Activated CD4-positive, alpha-beta T cell treated with anti-CD3 and anti-CD28 coated beads, Interleukin-2, amount 10 ng/mL, durations not matched to agents 7 days and 5 days (primary cell): ENCODE measurements at places on chromosomes 5 and 9.

DNA sequence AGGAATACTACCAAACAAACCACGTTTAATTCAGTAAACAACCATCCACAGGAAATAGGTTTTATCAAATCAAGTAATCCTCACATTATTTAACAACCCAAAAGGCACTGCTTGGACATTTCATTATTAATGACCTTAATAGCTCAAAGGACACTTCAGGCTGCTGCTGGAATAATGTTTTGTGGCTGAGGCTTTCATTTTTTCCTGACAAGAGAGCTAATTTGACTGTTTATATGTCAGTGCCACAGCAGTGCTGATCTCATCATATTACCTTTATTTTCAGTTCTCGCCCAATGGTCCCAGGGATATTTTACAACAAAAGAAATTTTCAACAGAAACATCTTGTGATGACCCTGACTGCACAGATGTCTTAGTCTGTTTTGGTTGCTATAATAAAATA lies 589.8 kb upstream of the GRAMD2B start:
- DNase-seq, result no peak

- no peak for DNase-seq
Measured at GRCh38 chr5:29252390-29252789, 1941.1 kb upstream of the CDH6 start.

DNA sequence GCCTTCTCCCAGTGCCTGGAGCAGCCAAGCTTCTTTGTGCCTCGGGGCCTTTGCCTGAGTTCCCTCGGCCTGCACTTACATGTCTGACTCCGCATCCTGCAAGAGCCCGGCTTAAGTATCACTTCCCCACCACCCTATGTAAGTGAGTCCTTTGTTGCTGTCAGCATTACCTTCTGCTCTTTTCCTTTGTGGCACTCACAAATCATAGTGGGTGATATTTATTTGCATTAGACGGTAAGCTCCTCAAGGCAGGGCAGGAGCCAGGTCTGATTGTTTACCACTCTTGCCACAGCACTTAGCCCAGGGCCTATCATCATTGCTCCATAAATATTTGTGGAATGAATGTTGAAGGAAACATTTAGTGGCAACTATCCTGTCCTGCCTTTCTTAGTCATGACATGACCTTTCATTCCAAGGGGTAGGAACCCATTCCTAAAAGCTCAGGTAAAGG lies 4.8 kb downstream of the GM2A start:
- DNase-seq, result no peak

DNA sequence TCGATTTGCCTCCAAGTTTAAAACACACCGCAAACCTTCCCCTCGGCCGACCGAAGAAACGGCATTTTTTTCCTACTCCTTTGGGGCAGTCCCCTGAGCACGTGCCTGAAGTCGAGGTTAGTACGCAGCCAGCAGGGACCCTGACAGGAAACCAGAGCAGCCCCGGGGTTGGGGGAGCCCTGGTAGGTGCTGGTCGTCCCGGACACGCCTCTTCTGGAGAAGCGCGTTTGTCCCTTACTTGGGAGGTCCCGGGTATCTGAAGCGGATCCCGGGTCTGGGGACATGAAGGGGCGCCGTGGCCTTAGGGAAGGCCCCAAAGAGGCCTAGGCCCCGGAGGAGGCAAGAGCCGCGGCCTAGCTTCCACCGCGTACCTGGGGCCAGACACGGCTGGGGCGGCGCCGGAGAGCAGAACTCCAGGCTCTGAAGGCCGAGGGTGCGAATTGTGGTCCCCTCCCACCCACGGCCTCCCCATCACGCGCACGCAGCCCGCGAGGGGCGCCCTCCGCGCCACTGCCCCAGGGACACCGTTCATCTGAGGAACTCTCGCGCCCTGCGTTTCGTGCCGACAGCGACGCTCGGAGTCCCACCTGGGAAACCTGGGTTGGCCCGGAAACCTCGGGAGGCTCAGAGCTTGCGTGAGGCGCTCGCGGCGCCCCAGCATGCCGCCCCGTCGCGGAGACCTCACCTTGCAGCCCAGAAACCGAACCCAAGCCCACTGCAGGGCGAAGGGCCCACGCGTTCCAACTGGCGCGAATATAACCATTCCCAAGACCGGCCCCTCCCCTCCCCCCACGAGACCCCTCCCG lies 10.4 kb downstream of the OTP start:
- no peak for DNase-seq

DNA sequence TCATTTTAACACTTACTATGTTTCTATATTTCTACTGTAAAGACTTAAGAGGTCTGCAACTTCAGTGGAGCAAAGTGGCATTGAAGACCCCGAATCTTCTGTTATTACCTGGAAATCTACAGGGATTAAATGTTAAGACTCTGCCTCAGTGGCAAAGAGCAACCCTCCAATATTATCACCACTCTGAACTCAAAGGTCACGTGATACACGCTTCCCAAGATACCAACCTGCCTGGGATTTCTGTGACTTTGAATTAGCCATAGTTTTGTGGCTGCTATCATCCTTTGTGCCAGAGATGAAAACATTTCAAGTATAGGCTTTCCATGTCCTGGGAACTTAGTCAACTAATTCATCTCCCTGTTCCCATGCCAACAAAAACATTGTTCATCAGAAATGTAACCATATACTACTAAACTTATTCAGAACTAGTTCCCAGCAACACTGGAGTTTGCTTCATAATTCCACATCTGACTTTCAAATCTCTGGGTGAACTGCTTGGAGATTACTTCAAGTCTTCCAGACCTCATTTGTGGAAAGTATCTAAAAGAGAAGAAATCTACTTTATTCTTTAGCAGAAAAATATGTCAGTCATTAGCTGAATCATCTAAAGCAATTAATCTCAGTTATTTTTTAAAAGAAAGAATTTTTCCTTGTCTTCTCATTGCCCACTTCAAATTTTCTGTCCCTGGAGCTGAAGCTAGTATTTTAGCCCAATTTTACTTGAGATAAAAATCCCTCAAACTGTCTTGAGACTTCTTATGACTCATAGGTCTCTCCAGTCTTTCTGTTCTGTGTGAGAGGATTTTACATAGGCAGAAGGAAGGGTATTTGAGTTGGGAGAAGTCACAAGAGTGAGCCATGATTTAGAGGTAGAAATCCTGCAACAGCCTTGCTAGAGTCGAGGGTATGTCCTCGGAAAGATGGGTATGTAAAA lies 83.0 kb downstream of the ZNF462 start:
- no peak for DNase-seq

DNA sequence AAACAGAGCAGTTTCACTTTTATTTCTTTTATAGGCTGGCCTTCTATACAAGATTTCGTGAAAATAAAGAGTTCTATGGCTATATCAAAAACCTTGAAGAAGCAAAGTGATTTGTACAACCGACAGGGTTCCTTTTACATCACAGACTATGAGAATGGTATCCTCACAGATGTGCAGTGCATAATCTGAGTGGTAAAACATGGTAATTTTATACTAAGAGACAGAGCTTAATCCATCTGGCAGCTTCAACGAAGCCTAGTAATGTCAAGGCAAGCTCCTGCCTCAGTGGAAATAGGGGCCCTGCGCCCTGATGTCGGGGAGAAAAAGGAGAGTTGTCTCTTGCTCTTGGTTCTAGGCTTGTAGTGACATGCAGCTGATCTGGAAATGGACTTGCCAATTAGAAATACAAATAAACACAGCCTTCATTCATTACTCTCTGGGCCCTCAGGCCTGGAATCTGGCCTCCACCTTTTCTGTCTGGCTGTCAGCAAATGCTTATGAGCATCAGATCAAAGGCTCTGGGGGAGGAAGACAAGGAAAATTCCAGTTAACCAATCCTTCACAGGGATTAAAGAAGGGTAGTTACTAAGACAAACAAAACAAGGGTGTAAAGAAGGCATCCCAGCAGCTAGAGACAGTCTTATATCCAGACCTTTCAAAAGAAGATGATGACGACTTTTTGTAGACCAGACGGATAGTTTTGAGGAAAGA lies 33.6 kb upstream of the TRIM32 start:
- DNase-seq, result no peak

GRCh38 chr9:106287731-106288130 lies 575.2 kb upstream of the ZNF462 start:
- no peak for DNase-seq

DNA sequence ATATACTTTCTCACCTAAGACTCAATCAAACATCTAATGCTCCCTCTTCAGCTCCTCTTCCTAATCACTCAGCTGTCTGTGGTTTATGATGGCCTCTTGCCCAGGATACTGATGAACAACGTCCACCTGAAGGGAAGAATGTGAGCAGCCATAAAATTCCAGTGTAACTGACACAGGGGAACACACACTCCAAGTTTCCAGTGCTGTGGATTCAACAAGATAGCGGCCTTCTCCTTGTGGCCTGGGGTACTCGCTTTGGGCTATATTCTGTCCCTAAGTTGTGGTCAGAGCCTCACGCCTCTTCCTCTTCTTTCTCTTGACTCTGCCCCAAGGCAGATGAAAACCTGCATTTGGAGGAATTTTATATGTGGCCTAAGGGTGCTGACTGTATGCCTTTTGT lies 11.7 kb downstream of the B4GALT1 start:
- no peak for DNase-seq

- no peak for DNase-seq
Measured at GRCh38 chr5:142644127-142644526, 41.8 kb downstream of the FGF1 start.

DNA sequence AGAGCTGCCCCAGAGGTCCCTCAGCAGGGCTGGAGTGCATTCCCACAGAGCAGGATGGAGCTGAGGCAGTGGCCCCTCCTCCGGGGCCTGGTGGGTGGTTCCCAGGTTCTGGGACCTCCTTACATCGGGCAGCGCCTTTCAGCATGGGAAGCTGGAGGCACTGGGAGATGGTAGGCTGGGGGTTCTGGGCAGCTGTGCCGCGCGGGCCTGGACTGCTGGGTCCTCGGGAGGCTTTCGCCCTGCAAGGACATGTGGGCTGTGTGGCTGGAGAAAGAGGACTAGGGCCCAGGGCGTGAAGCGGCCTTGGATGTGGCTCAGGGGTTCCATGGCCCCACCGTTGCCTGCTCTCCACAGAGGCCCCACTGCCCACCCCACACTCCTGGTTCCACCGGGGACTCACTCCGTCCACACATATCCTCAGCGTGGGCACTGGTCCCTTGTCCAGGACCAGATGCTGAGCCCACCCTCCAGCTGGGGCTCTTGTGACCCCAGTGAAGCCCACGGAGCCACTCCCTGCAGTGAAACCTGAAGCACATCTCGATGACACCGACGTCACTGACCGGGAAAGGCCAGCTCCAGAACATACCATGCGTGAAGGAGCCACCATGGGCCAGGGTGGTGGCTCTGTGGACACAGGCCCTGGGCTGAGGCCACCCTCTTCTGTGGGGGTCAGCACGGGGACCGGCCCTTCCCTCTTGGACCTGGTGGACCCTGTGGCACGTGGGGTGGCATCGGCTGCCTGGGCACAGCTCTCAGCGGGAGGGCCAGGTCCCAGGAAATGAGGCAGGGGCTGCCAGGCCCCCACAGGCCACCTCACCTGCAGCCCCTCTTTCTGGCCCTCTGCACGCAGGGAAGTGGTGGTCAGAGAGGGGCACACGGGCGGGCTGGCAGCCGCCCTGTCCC lies 31.5 kb upstream of the NKD2 start:
- no peak for DNase-seq

GRCh38 chr5:143176048-143176447 lies 227.4 kb downstream of the NR3C1 start:
- DNase-seq, result no peak

- no peak for DNase-seq
Measured at GRCh38 chr9:17319864-17320263, 185.0 kb downstream of the CNTLN start.

DNA sequence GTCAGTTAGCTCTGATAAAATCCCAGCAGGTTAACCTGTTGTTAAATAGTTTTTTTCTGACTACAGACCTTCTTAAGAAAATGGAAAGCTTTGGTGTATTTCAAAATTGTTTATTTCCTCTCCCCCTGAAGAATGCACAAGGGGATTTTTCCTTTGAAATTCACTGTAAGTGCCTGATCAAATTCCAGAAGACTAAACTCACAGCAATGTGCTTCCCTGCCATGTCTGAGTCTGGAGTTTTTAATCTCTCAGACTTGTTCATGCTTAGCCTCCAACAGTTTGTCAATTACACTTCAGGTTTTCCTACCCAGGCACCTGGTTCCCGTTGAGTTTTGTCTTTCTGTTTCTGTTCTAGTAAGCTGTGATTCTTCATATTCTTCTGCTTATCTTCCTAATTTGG lies 961.6 kb upstream of the CDH18 start:
- no peak for DNase-seq

GRCh38 chr9:27426511-27427271 lies 97.4 kb upstream of the IFNK start:
- DNase-seq, result no peak

DNA sequence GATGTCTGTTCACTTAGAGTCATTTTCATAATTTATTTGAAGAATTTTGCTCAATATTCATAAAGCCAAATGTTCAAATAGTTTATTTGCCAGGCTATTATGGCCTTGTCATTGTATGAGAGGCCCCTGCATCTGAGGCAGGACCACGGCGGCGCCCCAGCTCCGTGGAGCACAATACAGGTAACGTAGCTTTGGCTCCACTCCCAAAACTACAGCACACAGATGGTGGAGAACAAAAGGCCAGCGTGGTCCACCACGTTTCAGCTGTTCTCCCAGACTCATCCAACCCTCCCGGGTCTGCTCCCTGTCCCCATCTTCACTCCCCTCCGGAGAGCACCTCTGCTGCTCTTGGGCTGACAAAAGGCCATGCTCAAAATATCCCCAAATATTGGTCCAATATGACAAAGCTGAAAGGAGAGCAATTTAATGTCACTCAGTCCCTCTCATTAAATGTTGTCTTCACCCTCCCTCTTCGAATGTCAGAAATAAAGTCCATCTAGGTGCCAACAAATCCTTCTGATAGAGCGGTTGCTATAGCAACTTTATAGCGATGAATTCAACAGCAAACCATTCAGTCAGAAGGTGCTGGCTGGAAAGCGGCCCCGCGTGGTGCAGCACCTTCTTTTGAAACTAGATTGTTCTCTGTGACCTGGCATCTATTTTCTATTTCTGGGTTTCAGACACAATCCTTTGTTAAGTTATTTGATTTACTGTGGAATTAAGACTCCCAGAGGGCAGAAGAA lies 504.3 kb downstream of the ARHGEF28 start:
- DNase-seq, result no peak

- DNase-seq, result no peak
Measured at GRCh38 chr5:79456400-79456799, 57.5 kb downstream of the HOMER1 start.

GRCh38 chr9:132351404-132352045 lies 3.3 kb downstream of the SETX start:
- peak; percentile 10 for DNase-seq

DNA sequence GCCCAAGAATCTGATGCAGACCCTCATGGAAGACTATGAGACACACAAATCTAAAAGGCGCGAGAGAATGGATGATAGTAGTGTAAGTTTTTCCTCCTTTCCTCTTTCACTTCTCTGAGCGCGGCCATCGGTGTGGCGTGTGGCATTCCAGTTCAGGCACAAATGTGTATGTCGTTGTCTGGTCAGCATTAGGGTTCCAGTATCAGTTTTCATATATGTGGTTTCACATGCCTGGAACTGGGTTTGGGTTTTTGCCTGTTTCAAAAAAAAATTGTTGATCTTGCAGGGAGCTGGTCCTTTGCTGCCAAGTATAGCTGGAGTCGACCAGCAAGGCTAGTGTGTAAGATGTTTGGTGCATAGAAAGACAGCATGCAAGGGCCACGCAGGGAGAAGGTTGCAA lies 51.5 kb downstream of the C9orf152 start:
- no peak for DNase-seq
